ENCODE measurements at places on chromosomes 12 and 14.

- DNase-seq = no peak
These were observed 39.3 kb downstream of the LRTM2 start for GRCh38 chr12:1859643-1860042.

- DNase-seq = no peak
These were observed 159.5 kb downstream of the BRMS1L start for GRCh38 chr14:35985474-35986218.

GRCh38 chr12:13126494-13126893, 23.0 kb upstream of the GSG1 start:
- DNase-seq = no peak

GRCh38 chr14:52706286-52706685, 714 bp upstream of the PSMC6 start:
- no peak for DNase-seq

DNA sequence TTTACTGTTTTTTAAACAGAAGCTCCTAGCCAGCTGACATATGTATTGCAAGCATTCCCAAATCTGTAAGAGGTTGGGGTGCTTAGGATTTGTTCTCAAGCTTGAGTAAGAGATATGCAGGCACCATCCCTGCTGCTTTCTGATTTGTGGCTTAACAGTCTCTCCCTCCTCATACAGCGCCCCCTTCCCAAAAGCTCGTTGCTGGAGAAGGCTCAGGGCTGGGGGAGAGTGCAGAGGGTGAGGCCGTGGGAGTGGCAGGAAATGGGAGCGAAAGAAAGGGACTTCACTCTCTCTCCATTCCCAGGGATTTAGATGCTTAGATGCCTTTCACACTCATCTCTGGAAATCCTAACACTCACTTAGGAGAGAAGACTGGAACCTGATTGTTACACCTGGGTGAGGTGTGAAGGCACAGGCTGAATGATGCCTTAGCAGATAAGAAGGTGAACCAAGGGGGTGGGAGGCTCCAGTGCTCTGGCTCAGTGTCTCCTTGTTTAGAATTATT, 172.0 kb downstream of the C12orf75 start:
- DNase-seq = no peak

- DNase-seq = peak; percentile 52
These were observed 229.2 kb downstream of the EMP1 start for GRCh38 chr12:13425766-13426165.

- no peak for DNase-seq
These were observed 3.2 kb downstream of the CD69 start for GRCh38 chr12:9757433-9758025.

GRCh38 chr14:85142982-85143381, 387.0 kb upstream of the FLRT2 start:
- DNase-seq = no peak

GRCh38 chr12:53623548-53624385, 2.4 kb downstream of the ATF7 start:
- DNase-seq = no peak

DNA sequence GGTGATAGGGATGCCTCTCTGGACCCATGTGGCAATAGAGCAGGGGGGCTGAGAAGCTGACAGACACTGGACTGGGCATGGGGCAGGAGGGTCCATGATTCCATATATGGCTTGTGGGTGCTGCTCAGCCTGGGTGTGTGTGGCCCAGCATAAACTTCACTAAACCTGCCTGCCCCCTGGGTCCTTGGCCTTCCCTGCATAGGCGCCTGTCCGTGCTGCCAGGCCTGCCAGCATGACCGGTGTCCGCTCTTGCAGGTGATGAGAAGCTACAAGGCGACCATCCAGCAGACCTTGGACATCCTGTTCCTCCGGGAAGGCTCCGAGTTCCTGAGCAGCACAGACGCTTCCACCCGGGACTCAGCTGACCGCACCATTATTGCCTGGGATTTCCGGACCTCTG, 61.6 kb downstream of the BEGAIN start:
- no peak for DNase-seq

DNA sequence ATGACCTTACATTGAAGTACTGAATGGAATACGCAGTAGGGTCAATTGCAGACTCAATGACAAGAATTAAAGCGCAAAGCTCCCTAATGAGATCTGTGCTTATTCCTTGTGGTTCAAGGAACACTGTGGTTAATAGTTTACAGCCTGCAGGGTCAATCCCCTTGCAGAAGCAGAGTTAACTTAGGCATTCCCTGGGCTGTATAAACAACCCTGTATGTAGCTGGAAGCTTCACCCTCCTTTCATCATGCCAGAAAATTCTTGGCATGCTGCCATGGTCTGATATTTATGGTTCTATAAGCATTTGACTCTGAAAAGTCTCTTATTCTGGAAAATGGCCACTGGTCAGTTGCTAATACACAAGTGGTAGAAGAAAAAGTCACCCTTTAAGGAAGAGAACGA, 227.7 kb downstream of the NOVA1 start:
- DNase-seq = no peak

- no peak for DNase-seq
These were observed 100.3 kb downstream of the LIN7A start for GRCh38 chr12:80837342-80837978.
